ENCODE measurements at places on chromosomes 2 and 18.

DNA sequence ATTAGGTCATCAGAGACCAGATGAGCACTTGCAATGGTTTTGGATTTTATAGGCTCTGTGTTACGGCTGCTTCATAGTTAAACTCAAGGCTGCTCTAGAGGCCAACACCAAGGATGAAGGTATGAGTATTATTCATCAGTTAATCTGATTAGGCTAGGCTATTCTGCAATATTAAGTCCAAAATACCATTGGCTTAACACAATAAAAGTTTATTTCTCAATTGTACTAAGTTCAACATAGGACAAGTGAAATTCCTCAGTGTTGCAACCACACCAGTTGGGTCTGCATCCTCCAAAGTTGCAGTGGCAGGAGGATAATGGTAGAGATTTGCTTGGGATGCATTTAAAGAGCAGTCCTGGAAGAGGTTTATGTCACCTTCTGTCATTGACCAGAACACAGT, 538.3 kb upstream of the CDH2 start:
- DNase-seq = no peak

- no peak for DNase-seq
Observed at GRCh38 chr2:208329485-208329884, 63.4 kb downstream of the PIKFYVE start.

DNA sequence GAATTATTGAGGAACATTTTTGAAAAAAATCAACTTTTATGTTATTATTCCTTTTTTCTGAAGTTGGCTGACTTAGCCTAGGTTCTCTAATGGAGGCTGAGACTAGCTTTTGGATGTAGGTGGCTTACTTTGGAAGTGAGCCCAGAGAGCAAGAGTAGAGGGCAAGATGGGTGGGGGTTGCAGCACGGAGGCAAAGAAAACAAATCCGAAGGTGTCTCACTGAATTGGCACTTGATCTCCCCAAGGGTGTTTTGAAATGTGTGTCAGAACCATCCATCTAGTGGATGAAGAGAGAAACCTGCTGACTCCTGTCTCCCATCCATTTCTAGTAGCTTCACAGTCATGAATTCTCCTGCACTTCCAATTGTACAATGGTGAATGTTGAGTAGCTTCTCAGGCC, 390.7 kb downstream of the TMEM182 start:
- no peak for DNase-seq

- no peak for DNase-seq
Observed at GRCh38 chr18:68640861-68641260, 74.0 kb downstream of the TMX3 start.

DNA sequence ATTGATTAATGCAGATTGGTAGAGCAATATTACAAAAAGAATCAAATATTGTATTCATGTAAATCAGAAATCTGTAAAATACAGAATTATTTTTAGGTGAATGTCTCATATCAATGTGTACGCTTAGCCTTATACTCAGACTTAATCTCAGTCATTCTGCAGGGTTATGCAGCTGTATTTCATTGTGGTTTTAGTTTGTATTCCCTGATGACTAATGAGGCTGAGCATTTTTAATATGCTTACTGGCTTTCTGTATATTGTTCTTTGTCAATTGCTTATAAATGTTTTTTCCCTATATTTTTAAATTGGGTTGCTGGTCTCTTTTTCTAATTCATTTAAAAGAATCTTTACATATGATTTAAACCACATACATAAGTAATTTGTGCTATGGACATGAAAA, 50.1 kb downstream of the CDH19 start:
- DNase-seq = no peak

GRCh38 chr2:227153758-227154486, 10.1 kb downstream of the COL4A4 start:
- DNase-seq = no peak

- DNase-seq = no peak
Observed at GRCh38 chr18:33264566-33264965, 176.0 kb downstream of the CCDC178 start.

DNA sequence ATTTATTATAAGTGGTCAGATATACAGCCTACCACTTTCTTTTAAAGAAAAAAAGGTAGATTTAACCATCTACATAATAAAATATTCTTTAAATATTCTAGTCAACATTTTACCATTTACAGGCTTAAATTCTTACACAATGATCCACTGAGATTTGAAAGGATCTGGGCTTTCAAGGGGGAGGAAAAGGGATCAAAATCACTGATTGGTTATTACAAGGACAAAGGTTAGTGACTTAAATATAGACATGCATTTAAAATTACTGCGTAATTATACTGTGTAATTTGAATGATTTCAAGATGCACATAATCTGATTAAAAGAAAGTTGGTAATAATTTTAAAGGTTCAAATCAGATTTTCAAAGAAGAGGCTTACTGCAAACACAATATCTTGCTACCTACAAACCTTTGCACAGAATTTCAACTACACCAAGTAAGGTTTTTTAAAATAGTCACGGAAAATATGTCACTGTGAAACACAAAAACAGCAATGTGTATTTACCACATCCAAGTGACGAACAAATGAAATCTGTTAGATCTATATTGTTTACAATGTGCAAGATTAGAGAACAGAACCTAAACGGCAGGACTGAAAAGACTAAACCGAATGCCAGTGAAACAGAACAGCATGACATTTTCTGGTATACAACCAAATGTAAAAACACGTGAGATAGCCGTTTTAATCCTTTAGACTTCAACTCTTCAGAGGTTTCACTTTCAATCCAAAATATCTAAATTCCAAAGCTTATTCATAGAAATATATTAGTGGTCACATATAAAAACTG, 40.8 kb downstream of the RTN4 start:
- no peak for DNase-seq

DNA sequence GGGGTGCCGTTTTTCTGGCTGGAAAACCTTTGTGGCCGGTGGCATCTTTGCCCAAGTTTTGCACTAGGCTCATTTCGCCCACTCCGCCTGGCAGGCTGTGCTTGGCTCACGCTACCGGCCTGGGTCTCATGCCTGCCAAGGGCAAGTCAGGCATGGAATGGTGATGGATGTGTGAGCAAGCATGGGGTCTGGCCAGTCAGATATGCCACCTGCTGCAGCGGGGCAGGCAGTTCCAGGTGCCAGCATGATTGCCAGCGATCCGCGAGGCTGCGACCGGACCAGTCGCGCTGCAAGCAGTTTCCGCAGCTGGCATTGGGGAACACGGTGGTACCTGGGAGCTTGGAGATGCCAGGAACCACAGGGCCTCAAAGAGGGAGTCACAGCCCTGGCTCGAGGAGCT, 40.6 kb downstream of the TAF1B start:
- no peak for DNase-seq

GRCh38 chr2:134152045-134153010, 101.5 kb upstream of the MGAT5 start:
- DNase-seq = no peak

- DNase-seq = no peak
Observed at GRCh38 chr2:183010112-183010511, 28.1 kb downstream of the NCKAP1 start.

- DNase-seq = no peak
Observed at GRCh38 chr2:201447086-201447485, 4.2 kb downstream of the TRAK2 start.

GRCh38 chr2:131557558-131558321, 30.1 kb downstream of the CCDC74A start:
- DNase-seq = no peak

DNA sequence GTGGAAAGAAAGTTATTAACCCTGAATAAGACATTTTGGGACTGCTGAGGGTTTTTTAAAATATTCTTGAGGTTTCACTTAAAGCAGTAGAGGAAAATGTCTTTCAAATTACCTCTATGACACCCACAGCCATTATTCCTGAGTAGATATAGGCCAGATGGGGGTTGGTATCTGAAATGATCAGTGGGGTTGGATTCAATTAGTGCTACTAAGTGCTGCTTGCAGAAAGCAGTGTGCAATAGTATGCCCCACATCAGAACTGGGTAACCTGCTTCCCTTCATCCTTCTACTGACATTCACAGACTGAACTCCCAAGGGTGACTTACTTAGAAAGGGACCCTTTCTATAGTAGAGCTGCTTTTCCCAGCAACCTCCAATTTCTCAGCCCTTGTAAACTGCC, 7.3 kb upstream of the ETAA1 start:
- no peak for DNase-seq

GRCh38 chr2:194567661-194568017, 1089.4 kb upstream of the SLC39A10 start:
- no peak for DNase-seq

All from SHP77 (cell line).